ENCODE measurements at places on chromosomes 2 and 18.

- no peak for DNase-seq
Observed at GRCh38 chr18:79335833-79336360, 59.8 kb upstream of the NFATC1 start.

- DNase-seq = no peak
Observed at GRCh38 chr2:198700319-198700718, 757.4 kb downstream of the SATB2 start.

DNA sequence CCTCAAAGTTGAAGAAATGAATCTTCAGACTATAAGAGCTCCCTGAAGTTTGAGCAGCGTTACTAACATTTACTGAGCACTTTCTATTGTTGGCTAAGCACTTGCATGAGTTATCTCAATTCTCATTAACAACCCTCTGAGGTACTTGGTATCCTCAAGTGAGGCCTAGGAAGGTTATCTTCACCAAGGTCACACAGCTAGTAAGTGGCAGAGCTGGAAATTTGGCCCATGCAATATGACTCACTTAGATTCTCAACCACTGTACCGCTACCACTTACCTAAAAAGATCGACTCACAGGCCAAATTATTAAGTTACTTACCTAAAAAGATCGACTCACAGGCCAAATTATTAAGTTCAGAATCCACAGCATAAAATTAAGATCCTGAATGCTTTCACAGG is 8.7 kb upstream of the METAP1D start:
- no peak for DNase-seq

GRCh38 chr18:8813611-8814010 is 108.3 kb downstream of the MTCL1 start:
- no peak for DNase-seq

DNA sequence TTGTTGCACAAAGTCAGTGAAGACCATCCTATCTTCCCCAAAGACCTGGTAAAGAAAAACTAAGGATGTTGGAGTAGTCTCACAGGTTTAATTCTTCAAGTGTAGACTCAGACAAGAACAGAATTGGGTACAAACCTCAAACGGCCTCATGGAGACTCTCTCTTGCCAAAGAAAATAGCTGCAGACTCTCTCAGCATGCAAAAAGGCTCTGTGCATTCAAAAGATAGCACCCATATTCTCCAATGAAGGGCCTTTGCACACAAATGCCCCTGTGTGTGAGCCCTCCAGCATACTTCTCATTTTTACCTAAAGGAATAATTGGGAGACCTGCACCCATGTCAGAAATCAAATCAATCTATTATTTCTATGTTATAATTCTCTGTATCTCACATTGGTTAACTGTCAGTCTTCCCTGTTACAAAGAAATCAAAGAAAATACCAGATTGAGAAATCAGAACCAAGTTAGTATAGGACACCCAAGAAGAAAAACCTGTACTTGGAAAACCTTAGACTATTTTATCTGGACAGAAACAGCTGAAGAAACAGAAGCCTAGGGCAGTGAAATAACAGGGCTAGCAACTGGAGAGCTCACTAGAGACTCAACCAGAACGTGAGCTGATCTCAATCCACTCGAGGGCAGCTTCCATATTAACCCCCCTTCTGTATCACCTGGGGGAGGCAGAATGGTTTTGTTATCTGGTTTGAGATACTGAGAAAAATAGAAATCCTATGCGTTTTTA is 134.7 kb upstream of the DNAJC10 start:
- DNase-seq = no peak

Measured in smooth muscle cell of the brain vasculature (primary cell).